Sciatic nerve (tissue), 2 donors: ENCODE measurements at places on chromosomes 11 and 22.

- no peak for DNase-seq
These were observed 88.3 kb downstream of the EFCAB6 start for GRCh38 chr22:43723816-43724215.

GRCh38 chr11:70517988-70518907 is 119.9 kb downstream of the CTTN start:
- no peak for DNase-seq

GRCh38 chr11:74822170-74822569 is 73.5 kb downstream of the RNF169 start:
- DNase-seq = no peak

DNA sequence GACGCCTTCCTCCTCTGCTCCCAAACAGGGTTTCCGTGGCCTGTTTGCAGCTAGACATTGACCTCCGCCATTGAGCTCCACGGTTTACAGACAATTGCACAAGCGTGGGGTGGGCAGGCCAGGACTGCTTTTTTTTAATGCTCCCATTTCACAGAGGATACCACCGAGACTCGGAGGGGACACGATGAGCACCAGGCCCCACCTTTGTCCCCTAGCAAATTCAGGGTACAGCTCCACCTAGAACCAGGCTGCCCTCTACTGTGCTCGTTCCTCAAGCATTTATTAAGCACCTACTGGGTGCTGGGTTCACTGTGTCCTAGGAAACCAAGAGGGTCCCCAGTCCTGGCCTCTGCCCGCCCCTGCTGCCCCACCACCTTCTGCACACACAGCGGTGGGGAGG is 12.2 kb downstream of the RASD2 start:
- no peak for DNase-seq

GRCh38 chr11:5663511-5663910 is 21.4 kb downstream of the TRIM5 start:
- DNase-seq = no peak

DNA sequence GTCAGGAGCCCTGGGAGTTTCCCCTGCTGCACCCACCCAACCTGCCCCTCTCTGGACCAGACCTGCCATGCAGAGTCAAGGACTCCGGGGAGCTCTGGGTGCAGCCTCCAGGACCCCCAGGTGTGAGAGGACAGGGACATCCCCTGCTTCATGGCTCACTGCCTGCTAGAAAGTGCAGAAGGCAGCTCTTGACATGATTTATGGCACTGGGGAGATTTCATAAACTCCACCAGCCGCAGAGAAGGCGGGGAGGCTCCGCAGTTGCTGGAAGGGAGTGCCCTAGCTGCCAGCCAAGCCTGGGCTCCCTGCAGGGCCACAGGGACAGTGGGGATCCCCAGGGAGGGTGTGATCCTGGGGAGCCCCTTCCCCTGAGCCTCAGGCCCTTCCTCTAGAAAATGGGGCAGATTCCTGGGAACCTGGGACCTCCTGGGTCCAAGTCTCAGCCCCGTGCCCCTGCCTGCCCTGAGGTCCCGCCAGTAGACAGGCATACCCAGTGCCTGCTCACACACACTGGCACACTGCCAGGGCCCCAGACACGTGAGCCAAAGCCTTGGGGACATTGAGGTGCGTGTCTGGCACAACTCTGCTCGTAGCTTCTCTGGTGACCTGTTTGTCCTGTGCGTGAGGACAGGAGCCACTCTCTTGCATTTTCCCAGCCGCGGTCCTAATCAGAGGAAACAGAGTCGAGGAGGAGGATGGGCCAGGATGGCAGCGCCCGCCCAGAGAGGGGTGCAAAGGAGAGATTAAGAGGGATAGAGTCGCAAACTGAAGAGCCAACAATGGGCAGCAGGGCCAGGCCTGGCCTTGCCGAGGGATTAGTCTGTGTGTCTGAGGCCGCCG is 13.8 kb downstream of the CABP7 start:
- DNase-seq = no peak

GRCh38 chr11:102110761-102111010 is 439 bp downstream of the YAP1 start:
- DNase-seq = no peak

DNA sequence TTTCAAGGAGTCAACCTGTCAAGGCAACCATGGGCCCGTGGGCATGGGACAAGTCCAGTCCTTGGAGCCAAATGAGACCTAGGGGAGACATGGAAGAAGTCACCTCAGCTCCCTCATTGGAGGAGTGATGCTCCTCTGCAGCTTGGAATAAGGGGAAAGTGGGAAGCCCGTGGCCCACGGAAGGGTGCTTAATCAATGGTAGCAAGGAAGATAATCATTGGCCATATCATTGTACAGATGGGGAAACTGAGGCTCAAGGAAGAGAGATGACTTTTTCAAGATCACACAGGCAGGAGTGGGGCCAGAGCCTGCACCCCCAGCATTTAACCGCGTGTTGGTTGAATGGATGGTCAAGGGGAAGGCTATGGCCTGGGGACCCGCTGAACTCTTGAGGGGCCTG is 133.0 kb downstream of the OSBP2 start:
- no peak for DNase-seq

GRCh38 chr11:33634291-33634834 is 66.3 kb downstream of the C11orf91 start:
- DNase-seq = no peak

DNA sequence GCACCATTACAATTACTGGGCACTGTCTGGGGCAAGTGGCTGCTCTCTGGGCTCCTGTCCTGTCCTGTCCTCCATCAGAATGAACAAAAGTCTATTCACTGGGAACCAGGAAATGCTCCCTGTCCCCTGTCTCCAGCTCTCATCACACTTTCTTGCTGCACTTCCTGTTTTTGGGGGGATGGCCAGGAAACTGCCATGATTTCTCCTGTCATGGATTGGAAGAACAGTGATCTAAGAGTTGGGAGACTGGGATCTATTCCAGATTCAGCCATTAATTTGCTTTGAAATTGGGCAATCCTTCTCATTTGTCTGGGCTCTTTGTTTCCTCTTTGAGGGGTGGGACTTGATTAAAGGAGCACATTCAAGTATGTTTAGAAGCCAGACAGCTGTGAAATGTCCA is 61.4 kb upstream of the KIRREL3 start:
- DNase-seq = no peak

DNA sequence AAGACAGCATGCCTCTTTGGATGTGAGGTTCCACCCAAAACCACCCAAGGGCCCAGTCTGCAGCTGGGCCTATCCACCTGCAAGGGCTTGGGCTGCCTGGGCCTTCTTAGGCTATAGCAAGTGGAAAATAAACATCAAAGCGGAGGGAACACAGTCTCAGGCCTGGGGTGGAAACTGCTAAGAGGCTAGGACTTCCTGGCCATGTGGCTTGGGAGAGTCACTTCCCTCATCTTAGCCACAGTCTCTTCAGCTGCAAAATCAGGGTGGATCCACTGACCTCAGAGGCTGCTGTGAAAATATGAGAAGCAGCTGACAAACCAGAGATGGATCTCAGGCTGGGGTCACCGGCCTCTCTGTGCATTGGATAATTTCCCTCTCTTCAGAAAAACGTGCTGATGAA is 30.6 kb upstream of the TFIP11 start:
- no peak for DNase-seq

GRCh38 chr11:123437236-123437979 is 7.3 kb downstream of the GRAMD1B start:
- no peak for DNase-seq

DNA sequence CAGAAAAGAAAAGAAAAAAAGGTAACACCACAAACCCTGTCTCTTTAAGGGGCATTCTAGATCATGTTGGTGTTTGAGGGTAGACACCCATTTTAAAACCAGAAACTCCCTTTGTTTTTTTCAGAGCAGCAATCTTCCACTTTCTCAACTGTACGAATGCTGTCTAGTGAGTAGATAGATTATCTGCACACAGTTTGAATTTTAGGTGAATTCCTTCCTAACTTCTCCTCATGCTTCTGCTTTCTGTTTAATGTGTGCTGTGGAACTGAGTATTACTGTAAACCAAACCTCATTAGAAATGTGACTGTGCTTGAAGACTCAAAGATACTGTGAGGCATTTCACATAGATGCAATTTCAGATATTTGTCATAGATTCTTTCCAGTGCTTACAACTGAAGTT is 102.4 kb downstream of the PRMT3 start:
- no peak for DNase-seq

DNA sequence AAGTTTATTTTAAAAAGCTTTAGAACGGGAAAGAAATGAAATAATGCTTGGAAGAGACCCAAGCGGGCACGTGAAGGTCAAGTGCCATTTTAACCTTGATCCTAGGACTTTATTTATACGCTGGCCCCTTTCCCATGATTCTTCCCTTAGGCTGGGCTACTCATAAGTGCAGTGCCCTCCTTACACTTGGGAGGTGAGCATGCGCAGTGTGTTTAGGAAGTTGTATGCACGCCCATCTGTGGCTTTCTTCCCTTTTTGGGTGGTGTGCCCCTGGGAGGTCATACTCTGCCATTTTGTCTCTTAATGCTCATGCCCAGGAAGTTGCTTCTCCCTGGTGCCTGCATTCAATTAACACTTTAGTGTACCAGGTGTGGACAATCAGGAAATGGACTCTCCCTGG is 239.7 kb downstream of the SWAP70 start:
- no peak for DNase-seq

DNA sequence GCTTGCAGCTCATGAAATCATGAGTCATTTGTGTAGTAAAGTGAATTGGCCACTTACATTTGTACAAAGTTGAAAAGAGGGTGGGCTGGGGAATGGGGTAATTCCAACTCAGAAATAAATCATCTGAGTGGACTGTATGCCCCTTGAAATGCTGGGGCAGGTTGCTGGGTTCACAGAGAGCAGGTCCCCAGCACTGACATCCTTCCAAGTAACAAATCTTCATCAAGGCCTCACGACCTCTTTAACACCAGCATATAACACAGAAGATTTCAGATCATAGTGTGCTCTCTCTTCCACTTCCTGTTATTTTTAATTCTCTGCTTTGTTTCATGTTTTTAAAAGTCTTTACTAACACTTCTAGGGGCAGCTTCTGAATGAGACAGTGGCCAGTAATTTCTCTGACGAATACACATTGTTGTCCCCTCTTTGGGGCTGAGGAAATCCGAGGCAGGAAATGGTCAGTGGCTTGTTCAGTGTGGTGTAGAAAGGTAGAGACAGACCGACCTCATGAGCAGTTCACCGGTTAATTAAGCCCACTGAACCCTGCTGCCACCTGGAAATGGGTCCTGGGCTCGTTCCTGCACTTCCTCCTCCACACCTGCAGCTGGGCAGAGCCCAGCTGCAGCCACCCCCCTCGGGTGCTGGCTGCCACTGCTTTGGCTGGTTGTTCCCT is 127.7 kb downstream of the MAML2 start:
- DNase-seq = no peak

- no peak for DNase-seq
These were observed 44.9 kb downstream of the WNT7B start for GRCh38 chr22:45932071-45932470.
